ENCODE measurements at places on chromosomes 1 and 21.
A peak's percentile ranks its signal among the peaks of the same experiment; 100 is the strongest.

- no peak for DNase-seq
These were observed 100.4 kb downstream of the SPATA6 start for GRCh38 chr1:48371598-48371997.

GRCh38 chr1:194256010-194256409 lies 1069.6 kb upstream of the B3GALT2 start:
- DNase-seq = no peak

- DNase-seq = no peak
These were observed 84.9 kb upstream of the ARHGEF16 start for GRCh38 chr1:3369446-3370076.

GRCh38 chr1:103461161-103462105 lies 64.1 kb upstream of the RNPC3 start:
- no peak for DNase-seq

- no peak for DNase-seq
These were observed 1.9 kb upstream of the TUT4 start for GRCh38 chr1:52554756-52555155.

DNA sequence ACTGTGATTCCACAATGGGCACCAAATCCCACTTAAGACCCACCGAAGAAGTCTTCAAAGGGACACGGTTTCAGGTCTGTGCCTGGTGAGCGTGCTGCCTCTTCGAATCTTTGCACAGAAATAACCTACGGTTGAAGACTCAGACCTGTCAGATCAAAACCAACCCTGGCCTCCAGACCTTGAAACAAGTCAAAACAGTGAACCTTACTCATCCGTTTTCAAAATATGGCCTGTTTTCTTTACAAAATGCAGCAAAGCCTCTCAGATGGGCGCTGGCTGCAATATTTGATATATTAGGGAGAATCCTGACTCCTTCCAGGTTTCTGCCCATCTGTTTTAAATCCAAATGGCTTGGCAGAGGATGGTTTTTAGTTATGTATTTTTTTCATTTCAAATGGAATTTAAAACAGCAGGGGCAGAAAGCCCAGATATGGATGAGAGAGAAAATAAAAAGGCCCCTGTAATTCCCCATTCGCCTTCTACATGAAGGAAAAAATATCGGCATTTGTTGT lies 14.0 kb downstream of the JUN start:
- DNase-seq = no peak

DNA sequence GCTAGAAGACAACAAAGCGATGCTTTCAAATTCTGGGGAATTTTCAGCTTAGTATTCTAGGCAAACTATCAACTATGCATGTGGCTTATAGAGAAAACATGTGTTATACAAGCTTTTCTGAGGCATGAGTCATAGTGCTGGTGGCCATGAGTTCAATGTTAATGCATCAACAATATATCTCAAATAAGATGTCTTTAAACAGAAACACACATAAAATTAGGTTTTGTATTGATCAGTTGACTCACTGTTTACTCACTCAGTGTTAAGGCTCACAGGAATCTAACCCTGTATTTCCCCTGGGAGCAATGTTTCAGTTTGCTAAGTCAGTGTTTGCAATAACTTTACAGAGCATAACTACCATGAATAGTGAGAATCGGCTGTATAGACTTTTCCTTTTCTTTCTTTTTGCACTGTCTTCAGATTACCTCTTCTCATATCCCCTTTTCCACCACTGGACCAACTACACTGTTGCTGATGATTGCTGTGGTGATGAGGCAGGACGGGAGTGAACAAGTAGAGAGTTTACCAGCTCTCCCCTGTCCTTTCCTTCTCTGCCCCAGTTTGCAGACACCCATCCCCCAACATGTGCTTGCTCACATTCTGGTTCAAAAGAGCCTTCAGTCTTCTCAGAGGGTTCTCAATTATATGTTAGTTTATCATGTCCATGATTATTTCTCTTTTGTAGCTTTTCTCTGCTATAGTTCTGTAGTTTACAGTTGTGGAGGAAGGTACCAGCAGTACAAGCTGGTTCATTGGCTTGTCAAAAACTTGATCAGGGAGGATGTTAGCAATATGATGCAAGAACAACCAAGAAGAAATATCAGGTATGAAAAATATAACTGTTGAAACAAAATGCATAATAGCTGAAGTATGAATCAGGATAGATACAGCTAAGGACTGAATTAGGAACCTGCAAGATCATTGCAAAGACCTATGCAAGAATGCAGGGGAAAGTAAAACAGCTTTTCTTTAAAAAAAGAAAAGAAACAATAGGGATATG lies 23.9 kb downstream of the CD2 start:
- no peak for DNase-seq

DNA sequence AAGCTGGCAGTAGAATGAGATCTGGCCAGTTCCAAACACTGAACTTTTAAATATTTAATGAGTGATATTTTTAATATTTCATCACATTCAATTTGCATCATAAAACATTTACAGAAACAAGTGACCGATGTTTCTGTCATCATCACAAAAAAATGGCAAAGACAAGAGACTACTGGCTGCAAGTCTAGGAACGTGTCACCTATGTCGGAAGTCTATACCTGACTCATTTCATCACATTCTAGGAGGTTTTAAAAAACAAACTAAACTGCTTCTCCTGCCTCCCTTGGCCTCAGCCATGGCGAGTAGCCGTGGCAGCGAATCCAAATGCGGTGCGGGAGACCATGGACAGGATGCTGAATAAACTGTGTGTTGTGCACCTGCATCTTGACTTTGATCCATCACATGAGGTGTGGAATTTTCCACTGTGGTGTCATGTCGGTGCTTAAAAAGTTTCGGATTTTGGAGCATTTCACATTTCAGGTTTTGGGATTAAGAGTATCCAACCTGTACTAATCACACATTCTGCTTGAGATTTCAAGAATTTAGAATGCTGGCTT lies 43.1 kb downstream of the CLSTN1 start:
- no peak for DNase-seq

DNA sequence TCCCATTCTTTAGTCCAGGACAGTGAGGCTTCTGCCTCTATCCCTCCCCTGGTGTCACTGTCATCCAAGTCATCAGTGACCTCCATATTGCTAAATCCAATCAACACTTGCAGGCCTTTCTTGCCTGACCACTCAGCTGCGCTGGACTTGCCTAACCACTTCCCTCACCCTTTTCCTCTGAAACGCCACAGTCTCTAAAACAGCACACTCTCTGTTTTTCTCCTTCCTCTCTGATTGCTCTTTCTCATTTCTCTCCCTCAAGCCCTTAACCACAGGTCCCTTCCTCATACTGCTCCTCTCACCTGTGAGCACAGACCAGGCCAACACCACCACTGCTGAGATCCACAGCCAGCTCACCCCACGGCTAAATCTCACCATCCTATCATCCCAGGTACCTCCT lies 17.5 kb downstream of the TAL1 start:
- DNase-seq = no peak

- DNase-seq = no peak
These were observed 141.0 kb downstream of the USP25 start for GRCh38 chr21:15870819-15871218.

DNA sequence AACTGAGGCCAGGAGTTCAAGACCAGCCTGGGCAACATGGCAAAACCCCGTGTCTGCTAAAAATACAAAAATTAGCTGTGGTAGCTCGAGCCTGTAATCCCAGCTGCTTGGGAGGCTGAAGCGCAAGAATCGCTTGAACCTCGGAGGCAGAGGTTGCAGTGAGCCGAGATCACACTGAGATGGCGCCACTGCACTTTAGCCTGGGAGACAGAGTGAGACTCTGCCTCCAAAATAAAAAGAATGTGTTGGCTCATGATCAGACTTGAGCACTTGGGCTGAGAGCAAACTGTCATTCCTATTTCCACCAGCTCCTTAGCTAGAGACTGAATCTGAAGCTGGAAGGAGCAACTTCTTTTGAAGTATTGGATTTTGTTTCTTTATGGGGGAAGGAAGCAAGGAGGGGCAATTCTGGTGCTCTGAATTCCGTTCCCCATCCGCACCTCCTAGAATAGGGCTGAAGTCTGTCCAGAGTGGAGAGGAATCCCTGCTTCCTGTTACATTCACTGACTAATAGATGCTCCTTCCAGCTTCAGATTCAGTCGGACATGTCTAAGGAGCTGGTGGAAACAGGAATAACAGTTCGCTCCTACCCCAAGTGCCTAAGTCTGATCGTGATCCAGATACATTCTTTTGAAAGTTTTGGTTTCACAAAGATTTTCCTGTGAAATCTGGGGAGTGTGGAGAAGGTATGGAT lies 3.8 kb downstream of the ZNF672 start:
- DNase-seq = no peak

DNA sequence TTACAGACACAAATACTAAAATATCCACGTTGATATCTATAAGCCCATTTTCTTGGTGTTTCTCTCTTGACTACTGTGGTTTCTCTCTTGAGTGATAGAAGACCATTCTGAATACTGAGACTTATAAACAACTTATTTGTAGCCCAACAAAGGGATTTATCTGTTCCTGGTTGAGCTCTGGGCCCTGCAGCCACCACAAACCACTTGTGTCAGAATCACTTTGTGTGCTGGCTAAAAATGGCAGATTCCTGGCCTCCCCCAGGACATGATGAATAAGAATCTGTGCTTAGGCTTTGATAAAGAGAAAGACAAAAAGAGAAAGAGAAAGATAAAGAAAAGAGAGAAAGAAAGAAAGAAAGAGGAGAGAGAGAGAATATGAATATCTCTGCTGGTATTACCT lies 18.9 kb upstream of the MCOLN2 start:
- DNase-seq = no peak

GRCh38 chr1:227318016-227318852 lies at the start of gene CDC42BPA:
TSS of gene CDC42BPA (minus strand) at chr1:227318492. CDS start at chr1:227317182, 1,310 bp downstream.
- DNase-seq = peak; percentile 80

DNA sequence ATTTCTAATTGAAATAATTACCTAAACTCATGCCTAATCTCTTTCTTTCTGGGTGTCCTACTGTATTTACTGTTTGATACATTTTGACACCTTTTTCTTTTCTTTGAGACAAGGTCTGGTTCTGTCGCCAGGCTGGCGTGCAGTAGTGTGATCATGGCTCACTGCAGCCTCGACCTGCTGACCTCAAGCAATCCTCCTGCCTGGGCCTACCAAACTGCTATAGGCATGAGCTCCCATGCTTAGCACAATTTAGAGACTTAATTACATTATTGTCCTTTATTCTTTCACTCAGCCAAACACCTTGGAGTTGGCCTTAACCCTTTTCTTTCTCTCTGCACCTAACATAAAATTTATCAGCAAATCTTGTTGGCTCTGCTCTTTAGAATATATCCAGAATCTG lies 139.8 kb upstream of the KIF26B start:
- no peak for DNase-seq

DNA sequence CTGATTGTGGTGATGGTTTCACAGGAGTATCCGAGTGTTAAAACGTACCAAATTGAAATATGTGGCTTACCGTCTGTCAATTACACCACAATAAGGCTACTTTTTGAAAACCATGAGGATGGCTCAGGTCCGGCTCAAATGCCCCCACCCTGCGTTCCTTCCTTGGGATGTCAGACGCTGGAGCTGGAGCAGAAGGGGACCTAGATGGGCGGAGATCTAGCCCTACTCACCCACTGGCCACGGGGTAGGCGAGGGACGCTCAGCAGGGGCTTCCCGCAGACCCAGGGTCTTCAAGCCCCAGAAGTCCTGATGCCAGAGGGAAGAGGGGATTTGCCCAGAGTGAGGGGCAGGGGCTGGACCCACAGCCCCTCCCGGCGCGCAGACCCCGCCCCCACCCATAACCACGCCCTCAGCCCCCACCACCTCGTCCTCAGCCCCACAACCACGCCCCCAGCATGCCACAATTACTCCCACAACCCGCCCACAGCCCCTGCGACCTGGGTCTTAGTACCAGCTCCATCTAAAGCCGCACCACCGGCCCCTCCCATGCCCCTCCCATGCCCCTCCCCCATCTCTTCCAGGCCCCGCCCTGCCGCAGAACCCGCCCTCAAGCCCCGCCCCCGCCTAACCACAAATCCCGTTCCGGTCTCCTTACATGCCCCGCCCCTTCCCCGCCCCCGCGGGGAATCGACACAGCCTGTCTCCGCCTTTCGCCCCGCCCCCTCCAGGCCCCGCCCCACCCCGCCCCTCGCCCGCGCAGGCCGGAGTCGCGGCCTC lies at the start of gene LRRC3:
Gene LRRC3 (plus strand): TSS at position 764 of the 777 bp plus-strand sequence. CDS start 1,135 bp downstream, outside the sequence.
- DNase-seq = peak; percentile 97

DNA sequence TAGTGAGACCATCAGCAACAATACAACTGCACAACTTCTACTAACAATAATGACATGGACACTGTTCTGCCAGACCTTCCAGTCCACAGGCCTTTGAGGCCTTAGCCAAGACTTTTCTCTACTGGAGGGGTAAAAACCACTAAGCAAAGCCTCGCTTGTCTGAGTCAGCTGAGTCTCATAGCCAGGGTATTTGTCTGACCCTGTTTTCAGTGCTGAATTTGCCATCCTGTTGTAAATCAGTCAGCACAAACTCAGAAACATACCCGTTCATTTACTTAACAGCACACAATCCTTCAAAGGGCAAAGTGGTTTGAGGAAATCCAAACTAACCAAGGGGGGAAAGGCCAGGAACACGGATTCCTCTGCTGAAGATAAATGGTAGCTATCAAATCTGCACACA lies 537.8 kb downstream of the SMYD3 start:
- no peak for DNase-seq
